ENCODE measurements at places on chromosomes 7 and 10.

- DNase-seq, result no peak
Measured at GRCh38 chr7:34219153-34219718, 313.9 kb downstream of the BMPER start.

DNA sequence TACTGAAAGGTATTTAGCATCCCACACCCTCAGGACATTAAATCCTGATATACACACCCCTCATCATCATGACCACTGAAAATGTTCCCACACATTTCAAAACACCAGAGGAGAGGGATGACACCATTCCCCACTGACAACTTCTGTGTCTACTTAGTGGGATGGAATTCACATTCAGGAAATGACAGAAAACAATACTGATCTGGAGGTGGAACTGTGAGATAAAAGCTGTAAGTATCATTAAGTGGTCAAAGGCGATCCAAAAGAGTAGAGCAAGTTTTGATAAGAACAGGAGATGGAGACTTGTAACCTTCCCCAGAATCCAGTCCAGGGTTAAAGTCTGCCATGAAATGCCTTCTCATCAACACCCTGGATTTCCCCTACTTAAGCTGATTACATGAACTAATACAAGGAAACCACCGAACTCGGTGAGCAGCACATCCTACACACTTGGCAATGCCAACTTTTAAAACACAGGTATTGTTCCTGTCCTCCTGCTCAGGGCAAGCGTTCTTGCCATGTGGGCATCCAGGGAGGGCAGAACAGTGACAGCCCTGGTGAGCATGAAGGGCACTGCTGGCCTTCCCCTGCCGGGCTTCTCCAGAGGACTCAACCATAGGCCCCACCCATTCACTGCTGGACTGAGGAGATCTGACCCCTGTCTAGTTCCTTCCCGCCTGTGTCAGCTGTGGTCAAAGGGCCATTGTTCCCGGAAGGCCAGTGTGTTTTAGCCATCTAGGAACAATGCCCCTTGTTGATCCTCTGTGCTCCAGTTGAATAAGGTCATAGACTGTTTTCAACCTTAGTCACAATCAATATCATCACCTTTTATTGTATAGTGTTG, 85.0 kb downstream of the SGMS1 start:
- DNase-seq, result no peak

GRCh38 chr10:77550378-77550777, 87.2 kb downstream of the KCNMA1 start:
- DNase-seq, result no peak

DNA sequence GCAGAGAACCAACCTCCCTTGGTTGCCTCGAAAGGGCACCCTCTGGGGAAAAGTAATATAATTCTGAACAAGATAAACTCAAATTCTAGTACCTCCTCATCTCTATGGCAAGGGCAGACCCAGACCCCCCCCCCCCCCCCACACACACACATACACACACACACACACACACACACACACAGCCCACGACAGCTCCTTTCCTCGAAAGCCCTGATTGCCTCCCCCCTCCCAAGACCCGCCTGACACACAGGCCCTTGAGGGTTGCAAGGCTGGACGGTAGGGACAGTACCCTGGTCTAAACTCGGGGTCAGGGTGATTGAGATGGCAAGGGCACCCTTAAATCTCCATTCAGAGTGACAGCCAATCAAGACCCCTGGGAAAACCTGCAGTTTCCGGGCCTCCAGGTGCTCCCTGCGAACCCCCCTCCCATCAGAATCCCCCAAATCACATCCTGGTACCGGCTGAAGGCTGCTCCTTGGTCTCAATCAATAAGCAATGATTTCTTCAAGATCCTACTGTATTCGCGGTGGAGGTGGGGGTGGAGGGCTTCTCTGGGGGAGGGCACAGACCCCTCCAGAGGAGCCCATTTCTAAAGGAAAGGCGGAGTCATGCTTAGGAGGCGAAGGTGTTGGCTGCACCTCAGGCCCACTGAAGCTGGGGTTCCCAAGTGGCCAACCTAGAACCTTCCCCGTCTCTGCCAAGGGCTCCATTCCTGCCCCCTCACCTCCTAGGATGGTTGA, 100.7 kb downstream of the HIP1 start:
- DNase-seq, result no peak

DNA sequence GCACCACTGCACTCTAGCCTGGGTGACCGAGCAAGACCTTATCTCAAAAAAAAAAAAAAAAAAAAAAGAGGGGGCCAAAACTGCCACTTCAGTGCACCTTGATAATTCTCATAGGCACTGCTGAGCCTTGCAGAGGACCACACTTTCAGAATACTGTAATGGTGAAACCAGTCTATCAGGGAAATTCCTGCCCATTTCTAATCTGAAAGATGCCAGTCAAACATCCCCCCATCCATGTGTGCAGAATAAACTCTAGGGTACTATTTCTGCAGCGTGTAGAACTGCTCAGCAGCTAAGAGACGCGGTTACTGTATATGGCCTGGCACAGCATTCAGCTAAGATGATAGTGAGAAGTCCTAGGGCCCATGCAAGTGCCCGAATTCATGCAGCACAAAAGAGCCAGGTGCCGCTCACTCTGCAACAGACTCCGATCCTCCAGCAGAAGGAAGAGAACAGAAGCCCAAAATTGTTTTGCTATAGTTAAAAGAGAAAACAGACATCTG, 286.8 kb upstream of the KLF14 start:
- no peak for DNase-seq

DNA sequence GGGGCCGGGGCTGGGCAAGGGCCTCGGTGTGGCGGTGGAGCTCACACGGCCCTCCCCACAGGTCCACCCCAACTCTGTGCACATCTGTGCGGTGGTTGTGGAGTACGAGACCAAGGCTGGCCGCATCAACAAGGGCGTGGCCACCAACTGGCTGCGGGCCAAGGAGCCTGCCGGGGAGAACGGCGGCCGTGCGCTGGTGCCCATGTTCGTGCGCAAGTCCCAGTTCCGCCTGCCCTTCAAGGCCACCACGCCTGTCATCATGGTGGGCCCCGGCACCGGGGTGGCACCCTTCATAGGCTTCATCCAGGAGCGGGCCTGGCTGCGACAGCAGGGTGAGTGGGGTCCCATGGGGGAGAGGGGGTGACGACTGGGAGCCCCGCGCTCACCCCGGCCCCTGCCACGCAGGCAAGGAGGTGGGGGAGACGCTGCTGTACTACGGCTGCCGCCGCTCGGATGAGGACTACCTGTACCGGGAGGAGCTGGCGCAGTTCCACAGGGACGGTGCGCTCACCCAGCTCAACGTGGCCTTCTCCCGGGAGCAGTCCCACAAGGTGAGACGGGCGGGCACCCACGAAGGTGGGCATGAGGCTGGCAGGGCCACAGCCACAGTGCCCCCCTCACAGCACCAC, 8.8 kb downstream of the TMEM120A start:
- no peak for DNase-seq

DNA sequence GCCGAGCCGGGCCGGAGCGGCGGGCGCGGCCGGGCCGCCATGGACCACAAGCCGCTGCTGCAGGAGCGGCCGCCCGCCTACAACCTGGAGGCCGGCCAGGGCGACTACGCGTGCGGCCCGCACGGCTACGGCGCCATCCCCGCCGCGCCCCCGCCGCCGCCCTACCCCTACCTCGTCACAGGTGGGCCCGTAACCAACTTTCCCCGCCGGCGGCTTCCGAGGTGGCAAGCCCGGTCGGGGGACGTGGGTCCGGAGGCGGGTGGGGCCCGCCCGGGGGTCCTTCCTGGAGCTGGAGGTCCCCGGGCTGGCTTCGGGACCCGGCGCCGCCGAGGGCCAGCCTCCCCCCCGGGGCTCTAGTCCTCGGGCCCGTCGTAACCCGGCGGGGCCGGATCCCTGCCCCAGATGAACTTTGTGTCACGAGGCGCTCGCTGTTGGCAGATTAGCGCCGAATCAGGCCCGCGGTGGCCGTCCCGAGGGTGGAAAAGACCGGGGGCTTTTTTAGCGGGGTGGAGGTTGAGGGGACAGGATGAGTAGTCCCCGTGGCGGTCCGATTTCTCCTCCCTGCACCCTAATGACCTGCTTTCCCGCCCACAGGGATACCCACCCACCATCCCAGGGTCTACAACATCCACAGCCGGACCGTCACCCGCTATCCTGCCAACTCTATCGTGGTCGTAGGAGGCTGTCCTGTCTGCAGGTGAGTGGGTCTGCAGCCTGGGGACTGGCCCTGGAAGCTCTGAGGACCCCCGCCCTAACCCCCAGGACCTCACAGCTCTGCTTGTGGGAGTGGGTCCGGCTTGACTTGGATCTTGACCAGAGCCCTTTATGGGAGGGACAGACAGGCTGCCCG, 496 bp downstream of the BRI3 start:
- no peak for DNase-seq

GRCh38 chr10:32360241-32360640, 13.3 kb upstream of the EPC1 start:
- DNase-seq, result no peak

GRCh38 chr7:98902523-98902922, 24.2 kb downstream of the TRRAP start:
- DNase-seq, result no peak

- DNase-seq, result no peak
Measured at GRCh38 chr7:5661942-5662341, 119.5 kb downstream of the RNF216 start.

- no peak for DNase-seq
Measured at GRCh38 chr7:34165927-34166550, 260.7 kb downstream of the BMPER start.

GRCh38 chr7:130409712-130410072, 29.4 kb downstream of the CPA1 start:
- DNase-seq, result no peak

DNA sequence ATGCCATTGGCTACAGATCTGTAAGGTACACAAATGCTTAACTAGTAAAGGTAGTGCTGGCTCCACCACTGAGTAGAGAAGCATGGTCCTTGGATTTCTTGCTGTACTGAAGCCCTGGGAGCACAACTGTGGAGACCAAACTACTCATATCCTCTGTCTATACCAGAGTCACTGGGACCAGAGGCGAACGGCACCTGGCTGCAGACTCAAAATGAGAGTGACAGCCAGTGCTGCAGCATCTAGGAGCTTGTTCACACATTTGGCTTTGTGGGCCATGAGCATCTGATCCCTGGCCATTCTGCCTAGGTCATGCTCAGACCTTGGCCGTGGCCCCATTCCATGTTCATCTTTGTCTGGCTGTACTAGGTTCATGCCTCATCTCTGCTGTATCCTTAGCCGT, 31.9 kb downstream of the LRRC18 start:
- no peak for DNase-seq

- DNase-seq, result no peak
Measured at GRCh38 chr10:45819552-45819951, 27.7 kb downstream of the AGAP4 start.

- no peak for DNase-seq
Measured at GRCh38 chr10:81309041-81309552, 565.9 kb upstream of the NRG3 start.

DNA sequence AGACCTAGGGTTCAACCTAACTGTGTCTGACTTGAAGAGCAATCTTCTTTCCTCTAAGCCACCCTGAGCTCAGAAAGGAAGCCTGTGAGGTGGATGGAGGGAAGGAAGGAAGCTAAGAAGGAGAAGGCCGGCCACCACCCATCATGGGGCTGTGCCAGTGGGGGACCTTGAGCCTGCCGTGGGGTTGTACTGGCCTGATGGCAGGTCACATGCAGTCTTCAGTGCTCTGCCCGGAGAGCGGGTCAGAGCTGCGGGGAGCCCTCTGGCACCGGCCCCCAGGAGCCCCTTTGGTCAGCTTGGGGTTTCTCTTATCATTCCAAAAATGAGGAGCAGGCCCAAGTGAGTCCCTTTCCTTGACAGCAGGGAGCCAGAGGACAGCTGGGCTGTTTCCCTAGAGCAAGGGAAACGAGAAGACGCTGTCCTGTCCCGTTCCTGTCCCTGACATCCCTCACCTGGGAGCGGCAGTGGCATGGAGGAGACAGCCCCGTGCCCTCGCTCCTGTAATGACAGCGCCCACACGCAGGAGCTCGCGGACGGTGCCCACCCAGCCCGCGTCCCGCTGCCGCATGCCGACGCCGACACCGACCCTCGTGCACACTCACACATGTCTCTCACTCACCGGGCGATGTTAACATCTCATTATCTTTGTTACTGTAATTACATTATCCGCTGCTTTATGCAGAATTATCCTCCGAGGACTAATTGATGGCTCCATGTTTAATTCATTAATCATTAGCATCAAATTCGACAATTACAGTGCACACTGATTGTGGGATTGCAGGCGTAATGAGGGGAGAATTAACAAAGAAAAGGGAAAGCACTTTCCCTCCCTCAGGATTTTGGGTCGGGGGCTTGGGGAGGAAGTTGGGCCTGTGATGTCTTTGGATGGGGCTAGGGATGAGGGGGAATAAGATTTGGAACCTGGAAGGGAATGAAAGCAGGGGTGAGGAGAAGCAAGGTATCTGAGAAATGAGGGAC, 31.3 kb downstream of the GBX1 start:
- DNase-seq, result no peak

GRCh38 chr7:21983056-21983455, 37.4 kb upstream of the CDCA7L start:
- DNase-seq, result no peak

DNA sequence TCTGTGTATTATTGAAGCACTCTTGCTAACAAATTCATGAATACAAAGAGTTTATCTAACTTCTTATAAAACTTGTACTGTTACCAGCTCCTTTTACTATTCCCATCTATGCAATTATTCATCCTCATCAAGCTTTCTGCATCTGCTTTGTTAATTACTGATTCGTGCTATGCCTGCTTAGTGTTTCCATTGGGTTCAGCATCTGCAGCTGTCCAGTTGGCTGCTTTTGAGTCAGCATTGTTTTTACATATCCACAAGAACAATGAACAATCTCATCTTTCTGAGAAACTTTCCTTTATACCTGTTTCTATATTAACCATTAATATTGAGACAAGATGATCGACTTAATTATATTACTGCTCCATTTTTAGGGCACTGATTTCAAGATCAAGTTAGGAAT, 19.6 kb upstream of the ANLN start:
- DNase-seq, result no peak

DNA sequence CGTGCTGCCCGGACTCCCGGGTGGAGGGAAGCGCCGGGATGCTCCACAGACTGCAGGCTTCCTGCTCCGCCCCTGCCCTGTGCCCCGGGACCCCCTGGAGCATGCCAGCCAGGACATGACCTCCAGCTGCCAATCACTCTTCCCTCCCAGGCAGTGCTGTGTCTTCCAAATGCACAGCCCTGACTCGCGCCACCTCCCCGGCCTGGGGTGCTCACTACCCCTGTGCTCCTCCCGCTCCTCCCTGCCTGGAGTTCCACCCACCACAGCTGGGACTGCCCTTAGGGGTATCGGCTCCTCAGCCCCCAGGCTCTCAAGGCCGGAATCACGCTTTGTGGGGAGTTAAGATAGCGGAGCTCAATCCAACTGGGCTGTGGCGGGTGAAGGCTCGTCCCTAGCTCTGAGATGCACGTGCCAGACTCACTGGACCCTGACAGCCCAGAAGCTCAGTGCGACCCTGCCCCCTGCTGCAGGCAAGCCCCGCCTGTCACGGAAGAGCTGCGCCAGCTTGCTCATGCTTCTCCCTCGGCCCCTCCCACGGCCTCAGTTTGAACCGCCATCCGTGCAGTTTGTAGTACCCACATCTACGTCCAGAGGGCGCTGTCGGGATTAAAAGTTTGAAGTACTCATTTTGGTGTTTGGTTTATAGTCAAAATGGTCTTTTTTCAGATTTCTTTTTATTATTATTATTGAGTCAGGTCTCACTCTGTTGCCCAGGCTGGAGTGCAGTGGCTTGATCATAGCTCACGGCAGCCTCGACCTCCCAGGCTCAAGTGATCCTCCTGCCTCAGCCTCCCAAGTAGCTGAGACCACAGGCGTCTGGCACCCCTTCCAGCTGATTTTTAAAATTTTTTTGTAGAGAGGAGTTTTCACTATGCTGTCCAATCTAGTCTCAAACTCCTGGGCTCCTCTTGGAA, 142.5 kb upstream of the TCERG1L start:
- no peak for DNase-seq

GRCh38 chr7:158655931-158656441, 48.6 kb downstream of the NCAPG2 start:
- DNase-seq, result no peak
